ENCODE measurements at places on chromosomes 12 and 14.

- no peak for DNase-seq
Observed at GRCh38 chr12:67852701-67853100, 136.5 kb upstream of the IFNG-AS1 start.

DNA sequence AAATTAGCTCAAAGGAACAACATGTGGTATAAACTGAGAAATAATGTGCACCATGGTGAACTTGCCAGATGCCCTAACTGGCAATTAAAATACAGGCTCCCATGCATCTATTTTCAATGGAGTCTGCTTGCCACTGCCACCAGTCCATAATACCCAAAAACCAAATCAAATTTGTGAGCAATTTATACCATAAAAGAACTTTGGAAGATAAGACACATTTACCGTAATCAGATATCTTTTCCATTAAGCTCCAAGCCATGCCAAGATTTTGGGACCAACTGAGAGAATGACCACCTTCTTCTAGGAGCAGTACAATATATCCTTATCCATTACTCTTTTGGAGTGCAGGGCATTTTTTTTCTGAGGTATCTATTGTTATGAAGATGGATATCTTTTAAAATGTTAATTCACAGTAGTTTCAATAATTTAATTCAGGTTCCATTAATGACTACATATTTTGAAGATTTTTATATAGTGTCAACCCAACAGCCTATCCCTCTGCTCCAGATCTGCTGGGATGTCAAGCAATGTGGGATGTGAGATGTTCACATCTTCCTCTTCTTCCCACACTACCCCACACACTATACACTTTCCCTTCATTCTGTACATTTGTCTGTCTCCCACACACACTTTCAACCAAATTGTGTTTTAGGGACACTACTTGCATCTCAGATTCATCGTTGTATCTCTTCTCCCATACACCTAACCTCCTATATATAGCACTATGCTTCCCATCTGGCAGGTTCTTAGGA lies 53.3 kb downstream of the KIF21A start:
- no peak for DNase-seq

GRCh38 chr12:111010916-111011657 lies 90.7 kb upstream of the MYL2 start:
- no peak for DNase-seq

GRCh38 chr14:29999013-29999539 lies 71.4 kb upstream of the PRKD1 start:
- no peak for DNase-seq

DNA sequence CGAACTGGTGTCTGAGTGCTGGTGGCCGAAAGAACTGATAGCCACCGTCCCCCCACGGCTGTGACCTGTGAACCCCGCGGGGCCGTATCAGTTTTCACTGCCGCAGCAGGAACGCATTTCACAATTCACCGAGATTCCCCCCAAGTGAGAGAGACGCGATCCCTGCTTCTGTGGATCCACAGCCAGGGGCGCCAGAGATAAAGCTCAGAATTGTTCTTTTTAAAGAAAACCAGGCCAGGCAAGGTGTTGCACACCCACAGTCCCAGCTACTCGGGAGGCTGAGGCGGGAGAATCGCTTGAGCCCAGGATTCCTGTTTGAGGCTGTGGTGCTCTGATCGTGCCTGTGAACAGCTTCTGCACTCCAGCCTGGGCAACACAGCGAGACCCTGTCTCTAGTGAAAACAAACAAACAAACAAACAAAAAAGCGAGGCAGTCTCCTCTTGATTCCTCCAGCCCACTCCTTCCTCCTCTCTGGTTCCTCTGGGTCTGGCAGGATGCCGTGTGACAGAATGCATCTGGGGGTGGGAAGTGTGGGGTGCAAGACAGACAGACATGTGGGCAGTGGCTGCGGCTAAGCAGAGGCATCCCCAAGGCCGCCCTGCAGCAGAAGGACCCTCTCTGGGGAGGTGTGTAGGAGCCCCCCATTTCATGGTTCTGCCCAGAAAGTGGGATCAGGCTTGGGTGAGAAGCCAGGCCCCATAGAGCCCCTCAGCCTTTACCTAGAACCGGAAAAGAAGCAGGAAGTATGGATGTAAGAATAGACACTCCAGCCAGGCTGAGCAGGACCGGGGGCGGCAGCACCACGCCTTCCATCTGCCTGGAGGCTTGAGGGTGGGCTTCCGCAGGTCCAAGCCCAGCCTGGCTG lies 39.2 kb upstream of the PPP1R13B start:
- no peak for DNase-seq

- no peak for DNase-seq
Observed at GRCh38 chr12:76249501-76249900, 98.7 kb downstream of the BBS10 start.

- peak; percentile 78 for DNase-seq
Observed at GRCh38 chr14:72104011-72104613, 171.9 kb downstream of the RGS6 start.

- no peak for DNase-seq
Observed at GRCh38 chr14:85625925-85626585, 96.1 kb downstream of the FLRT2 start.

- no peak for DNase-seq
Observed at GRCh38 chr12:4864575-4864974, 45.1 kb upstream of the KCNA1 start.

DNA sequence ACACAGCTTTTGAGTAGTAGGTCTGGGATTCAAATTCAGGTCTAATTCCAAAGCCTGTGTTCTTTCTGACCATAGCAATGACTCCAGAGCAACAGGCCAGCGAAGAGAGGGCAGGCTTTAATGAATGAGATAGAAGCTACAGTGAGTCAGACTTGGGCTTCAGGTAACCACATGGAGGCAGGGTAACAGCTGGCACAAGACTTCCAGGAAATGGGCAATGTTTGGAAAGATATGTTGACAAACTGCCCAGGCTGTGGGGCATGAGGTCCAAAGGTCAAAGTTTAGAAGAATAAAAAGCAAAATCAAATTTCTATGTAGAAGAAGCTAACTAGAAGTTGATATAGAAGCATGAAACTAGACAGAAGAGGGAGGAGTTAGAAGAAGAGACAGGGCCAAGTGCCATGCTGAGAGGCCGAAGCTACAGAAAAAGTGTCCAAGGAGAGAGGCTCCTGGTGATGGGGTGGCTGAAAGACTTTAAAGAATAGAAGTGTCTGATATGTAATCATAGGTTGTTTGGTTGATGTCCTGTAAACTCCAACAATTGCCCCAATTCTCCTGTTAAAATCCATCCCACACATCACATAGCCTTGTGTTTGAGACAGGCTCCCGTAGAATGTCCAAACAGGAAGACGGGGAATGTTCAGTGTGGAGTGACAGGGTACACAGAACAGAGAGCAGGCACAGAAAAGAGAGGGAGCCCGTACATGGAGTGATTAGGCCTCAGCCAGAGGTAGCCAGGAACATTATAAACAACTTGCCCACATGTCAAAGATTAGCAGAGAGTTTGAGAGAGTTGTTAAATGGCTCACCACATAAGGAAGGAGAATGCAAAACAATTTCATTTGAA lies 384.7 kb downstream of the CCDC91 start:
- DNase-seq: no peak

DNA sequence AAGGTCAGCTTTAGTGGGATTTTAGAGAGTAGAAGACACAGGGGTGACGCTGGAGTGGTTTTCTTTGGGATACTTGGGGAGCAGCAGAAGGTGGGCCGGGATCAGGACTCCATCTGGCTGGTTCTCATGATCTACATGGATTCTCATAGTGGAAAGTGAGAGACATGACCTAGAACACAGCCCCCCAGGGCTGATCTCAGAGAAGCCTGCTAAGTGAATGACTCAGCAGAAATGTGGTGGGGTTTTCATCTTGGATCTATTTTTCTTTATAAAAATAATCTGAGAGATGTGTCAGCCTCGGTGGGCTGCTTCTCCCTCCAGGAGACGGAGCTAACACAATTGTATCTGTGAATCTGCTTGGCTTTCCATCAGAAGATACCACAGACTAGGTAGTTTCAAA lies 484.4 kb downstream of the TMEM121 start:
- DNase-seq: no peak

DNA sequence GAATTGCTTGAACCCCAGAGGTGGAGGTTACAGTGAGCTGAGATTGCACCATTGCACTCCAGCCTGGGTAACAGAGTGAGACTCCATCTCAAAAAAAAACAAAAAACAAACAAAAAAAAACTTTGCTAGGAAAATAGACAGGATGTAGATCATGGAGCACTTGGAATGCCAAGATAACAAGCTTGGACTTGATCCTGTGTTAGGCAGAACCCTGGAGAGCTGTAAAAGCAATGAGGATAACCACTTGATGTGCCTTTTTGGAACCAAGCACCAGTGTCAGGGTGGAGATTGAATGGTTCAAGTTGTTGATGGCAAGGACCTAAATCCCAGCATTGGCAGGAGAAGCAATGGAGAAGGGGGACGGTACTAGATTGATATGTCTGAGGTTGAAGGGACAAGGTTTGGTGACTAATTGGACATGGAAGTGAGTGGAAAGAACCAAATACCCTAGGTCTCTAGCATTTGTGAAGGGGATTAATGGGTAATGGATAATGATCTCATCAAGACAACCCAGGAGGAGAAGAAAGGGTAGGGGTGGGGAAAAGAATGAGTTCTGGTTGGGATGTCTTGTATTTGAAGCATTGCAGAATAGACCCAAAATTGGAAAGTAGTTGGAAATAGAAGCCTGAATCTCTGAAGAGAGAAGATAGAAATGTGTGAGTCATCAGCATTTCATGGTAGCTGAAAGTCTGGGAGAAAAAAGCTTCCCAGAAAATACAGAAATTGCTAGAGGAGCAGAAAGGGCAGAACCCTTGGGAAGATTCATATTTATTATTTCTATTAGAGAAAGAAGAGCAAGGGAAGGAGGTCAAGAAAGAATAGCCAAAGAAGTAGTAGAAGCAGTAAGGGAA lies 176.7 kb downstream of the NUAK1 start:
- DNase-seq: no peak

DNA sequence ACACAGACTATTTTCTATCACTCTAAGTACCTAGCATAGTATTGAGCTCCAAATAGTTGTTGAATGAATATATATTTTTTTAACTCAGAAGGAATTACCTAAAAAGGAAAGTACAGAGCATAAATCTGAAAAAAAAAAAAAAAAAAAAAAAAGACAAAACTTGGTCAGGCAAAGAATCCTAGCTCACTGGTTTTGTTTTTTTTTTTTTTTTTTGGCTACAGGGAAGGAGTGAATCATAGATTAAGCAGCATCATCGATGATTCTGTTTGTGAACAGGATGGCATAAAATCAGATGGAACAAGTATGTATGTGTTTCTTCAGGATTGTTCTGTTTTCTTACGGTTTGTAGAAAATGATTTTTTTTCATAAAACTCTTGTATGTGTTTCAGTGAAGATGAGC lies 66.1 kb upstream of the BCAT1 start:
- DNase-seq: no peak

- no peak for DNase-seq
Observed at GRCh38 chr12:95337146-95337545, 119.5 kb downstream of the VEZT start.

GRCh38 chr14:51725061-51725460 lies 73.4 kb downstream of the FRMD6 start:
- DNase-seq: no peak

- DNase-seq: no peak
Observed at GRCh38 chr12:88998421-88998820, 353.9 kb downstream of the DUSP6 start.

- DNase-seq: no peak
Observed at GRCh38 chr14:59585891-59586554, 9.4 kb upstream of the CCDC175 start.

- no peak for DNase-seq
Observed at GRCh38 chr12:120649442-120650232, 9.2 kb downstream of the CABP1 start.

GRCh38 chr14:91358654-91359220 lies 58.9 kb downstream of the CCDC88C start:
- no peak for DNase-seq
